ENCODE measurements at places on chromosomes 2 and 18.

GRCh38 chr2:197786010-197786877, 1.1 kb upstream of the BOLL start:
- no peak for DNase-seq

GRCh38 chr2:12096051-12096787, 349.8 kb downstream of the LPIN1 start:
- no peak for DNase-seq

DNA sequence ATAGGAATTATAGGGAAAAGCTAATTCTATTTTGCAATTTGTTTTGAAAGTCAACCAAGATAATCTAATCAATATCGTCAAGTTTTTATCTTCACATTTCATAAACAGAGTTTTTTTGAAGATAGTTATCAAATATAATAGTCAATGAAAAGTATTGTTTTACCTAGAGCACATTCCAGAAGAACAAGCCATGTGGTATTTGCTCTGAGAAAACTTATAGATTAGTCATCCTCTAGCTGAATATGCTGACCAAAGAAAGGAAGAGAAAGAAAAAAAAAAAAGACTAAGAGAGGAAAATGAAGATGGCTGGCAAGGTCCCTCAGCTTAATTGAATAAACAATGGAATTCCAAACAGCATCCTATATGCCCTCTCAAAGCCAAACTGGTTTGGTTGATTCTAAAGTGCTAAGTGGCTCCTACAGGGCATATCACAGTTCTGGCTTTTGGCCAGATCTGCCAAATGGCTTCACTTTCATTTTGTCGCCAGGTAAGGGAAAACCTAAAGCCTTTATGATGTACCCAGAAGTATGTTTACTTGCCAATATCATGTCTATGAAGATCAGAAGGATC, 132.6 kb downstream of the VWC2L start:
- DNase-seq, result peak; percentile 65

DNA sequence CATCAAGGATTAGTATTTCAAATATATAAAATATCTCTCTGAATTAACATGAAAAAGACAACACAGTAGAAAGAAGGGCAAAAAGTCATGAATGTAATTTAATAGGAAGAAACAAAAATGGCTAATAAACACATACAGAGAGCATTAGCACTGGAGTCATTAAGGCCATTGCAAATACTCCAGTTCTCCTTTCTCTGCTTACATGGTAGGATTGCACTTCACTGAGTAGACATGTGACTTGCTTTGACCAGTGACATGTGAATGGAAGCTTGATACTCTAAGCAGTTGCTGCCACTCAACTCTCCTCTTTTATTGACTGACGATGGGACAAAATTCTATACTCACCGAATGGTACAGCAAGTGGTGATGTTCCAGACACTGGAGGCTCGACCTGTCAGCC, 153.9 kb upstream of the LGALSL start:
- DNase-seq, result no peak

All from epithelial cell of esophagus (primary cell).